H7 (cell line): ENCODE measurements at places on chromosomes 3 and 15. TPM values are rescaled to one million over a fixed set of nuclear protein-coding genes. Genes with fewer than 3 reads are reported as not detected.

BCHE gene
- 2.9 and 7.5 TPM in 2 replicates for total RNA-seq

DNA sequence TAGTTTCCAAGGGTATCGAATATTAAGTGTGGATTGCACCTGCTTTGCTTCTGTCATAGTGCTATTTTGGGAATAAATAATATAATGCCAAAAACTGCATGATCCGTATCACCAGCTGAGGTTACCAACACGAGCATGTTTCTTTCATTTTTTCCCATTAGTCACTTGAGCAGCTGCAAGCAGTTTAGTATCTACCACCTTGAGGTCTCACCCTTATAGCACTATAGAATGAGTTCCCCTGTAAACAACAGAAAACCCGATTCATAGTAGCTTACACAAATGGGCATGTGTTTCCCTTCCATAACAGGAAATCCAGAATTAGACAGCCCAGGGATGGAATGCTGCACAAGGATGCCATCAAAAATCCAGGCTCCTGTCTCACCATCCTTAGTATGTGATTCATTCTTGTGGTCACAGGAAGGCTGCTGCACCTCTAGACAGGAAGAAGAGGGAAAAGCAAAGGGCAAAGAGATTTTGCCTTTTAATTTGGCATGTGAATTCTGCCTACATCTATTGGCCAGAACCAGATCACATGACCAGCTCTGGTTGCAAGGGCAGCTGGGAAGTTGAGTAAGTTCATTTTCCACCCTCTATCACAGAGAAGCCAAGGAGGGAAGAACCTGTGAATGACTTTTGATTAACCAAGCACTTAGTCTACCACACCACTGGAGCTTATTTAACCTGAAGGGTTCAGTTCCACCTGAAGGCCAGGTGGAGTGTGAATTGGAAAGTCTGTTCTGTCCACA lies 91.3 kb upstream of the SLC25A36 start:
- DNase-seq: no peak

FOXP1 gene
- 22.4 and 24.7 TPM in 2 replicates for total RNA-seq

GRCh38 chr3:82044930-82045705 lies 283.7 kb upstream of the GBE1 start:
- no peak for DNase-seq
